ENCODE measurements at places on chromosomes 16 and 17.

DNA sequence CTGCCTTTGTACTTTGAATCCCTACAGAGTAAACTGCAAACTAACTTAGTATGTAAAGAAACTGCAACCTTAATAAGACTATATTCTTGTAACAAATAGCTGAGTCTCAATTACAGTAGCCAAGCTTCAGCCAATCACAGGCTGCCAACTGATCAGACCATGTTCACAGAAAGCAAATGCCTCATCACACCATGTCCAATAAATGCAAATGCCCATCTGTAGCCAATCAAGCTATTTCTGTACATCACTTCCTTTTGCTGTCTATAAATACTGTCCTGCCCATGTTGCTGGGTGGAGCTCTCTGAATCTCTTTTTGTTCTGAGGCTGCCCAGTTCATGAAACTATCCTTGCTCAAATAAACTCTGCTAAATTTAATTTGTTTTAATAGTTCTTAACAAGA is 531.7 kb upstream of the TOM1L1 start:
- no peak for DNase-seq

DNA sequence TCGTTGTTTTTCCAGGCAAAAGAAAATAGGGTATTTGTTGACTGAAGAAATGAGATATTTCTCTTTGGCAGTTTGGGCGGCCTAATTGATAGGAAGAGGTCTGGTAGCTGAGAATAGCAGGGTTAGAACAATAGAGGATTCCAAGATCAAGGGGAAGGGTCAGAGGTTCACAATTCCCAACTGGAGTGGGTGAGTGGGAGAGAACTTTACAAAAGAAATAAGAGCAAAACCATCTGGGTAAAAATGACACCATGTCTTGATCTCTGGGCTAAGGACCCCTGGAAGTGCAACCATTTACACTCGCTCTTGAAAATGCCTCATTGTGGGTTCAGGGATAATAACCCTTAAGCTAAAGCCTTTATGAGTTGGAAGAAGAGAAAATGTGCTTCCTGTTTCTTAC is 180.5 kb downstream of the CDH13 start:
- DNase-seq, result no peak

GRCh38 chr17:81986606-81987005 is 9.2 kb downstream of the ASPSCR1 start:
- no peak for DNase-seq

GRCh38 chr16:72241930-72242329 is 70.0 kb upstream of the PMFBP1 start:
- peak; percentile 18 for DNase-seq

DNA sequence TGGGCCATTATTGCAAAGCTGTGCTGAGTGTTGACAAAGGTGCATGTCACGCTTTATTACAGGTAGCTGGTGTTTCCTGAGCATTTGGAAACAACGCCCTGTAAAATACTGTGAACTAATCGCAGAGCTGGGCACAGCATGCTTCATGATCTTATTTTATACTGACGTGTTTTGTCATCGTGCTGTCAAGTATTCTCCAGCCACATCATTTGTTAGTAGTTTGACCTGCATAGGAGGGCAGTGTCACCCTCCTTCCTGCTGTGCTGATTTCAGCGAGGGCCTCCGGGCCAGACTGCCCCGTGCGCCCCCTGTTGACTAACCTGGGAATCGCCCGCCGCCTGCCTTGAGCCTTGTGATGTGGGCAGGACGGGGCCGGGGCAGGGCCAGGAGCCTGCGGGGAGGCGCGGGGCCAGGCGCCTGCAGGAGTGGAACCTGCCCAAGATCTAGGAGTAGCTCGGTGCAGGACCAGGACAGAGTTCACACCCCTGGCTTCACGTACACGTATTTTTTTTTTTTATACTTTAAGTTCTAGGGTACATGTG is 820.7 kb downstream of the KCNJ18 start:
- no peak for DNase-seq
